ENCODE measurements at places on chromosomes 6 and 20.

DNA sequence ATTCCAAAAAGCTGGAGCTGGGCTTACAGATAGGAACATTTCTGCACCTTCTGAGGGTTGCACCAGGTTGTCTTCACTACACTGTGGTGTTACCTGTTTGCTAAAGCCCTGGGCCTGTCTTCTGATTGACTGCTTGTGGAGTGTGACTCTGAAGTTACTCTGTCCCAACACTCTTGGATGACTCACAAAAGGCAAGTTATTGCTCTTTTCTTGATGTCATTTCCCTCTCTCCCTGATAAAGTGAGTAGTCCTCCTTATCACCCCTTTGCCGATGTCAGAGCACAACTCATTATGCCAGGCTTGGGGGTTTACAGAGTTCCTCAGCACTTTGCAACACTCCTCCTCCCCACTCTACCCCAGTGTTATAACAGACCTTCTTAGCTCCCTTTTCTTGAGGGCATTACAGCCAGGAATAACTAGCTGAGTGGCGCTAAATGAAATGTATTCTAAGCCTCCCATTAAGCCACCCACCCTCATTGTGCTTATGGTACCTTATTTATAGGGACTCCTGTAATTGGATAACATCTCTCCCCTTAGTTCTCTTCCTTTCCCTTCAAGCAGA lies 36.1 kb upstream of the NKX2-4 start:
- DNase-seq = no peak

DNA sequence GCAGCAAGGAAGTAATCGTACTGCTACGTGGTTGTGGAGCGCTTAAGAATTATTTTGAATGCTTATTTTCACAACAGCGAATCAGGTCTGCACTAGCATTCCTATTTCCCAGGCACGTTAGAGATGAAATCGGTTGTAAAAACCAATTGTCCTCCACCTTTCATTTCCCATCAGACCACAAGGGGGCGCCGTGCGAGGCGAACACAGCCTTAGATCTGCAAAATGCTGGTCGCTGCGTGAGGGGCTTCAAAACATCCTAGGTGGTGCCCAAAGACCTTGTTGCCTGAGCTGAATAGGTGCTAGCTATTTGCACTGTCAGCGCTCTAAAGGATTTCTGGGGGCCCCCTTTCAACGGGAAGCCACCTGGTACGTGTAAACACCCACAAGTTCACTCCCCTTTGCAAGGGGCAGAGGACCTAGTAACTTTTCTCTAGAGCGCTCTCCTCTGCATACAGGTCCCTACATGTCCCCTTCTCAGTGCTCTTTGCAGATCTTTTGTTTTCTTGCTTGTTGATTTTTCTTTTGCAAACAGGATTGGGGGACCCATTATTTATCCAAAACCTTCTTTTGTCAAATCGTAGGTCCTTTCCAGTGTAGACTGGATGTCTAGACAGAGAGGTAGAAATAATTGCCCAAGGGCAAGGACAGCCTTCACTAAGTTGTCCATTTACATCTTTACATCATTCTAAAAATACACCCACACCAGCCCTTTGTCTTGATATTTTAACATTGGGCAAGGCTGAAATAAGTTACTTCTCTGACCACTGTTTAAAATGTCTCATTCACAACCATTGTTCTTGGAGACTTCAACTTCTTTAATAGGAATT lies 59.8 kb downstream of the NEDD9 start:
- no peak for DNase-seq

- DNase-seq = no peak
Measured at GRCh38 chr20:41304424-41305079, 13.0 kb downstream of the ZHX3 start.

DNA sequence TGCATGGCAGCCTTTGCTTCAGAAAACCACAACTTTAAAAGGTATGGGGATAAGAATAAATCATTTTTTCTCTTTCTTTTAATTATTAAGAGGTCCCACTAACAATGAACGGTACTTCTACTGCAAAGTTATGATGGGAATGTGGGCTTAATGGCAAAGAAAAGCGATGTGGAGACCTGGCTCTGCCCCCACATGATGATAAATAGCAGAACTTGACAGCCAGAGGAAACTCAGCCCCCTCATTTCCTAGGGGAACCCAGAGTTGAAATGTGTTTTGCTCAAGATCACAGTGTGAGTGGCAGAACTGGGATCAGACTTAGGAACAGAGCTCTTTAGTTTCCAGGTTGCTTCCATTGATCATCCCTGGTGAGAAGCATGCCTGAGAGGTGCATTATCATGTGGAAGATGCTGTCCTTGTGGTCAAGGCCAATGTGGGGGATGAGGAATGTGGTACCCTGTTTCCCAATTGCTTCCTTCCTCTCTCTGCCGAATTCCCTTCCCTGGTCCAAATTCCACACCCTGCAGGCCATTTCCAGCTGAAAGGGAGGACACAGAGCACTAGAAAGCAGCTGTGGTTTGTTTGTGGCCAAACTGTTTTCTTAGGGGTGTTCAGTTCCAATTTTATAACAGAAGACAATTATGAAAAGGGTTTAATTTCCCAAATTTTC lies 66.0 kb downstream of the BACH2 start:
- DNase-seq = no peak

DNA sequence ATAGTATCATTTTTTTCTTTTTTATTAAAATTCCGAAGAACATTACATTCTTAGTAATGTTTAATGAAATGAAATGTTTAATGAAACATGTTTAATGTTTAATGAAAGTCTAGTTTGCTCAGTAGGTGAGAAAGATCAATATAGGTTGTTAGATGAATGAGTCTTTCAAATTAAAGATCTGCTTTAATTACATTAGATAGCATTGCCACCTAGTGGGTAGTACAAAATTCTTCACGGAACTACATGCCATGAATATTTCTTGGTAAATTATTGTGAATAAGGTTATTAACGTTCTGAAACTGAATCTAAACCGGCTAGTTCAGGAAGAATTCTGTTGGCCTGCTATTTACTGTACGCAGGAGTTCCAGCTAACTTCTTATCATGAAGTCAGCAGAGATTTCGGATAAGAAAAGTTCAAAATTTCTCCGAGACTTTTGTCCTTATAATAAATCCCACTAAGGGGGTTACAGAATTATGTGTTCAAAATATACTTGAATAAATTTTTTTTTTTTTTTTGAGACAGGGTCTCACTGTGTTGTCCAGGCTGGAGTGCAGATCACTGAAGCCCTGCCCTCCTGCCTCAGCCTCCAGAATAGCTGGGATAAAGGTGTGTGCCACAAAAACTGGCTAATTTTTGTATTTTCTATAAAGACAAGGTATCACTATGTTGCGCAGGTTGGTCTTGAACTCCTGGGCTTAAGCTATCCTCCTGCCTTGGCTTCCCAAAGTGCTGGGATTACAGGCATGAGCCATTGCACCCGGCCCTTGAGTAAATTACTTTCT lies 7.9 kb upstream of the GMNN start:
- DNase-seq = no peak

- DNase-seq = no peak
Measured at GRCh38 chr6:138685257-138685656, 88.3 kb upstream of the CCDC28A start.

DNA sequence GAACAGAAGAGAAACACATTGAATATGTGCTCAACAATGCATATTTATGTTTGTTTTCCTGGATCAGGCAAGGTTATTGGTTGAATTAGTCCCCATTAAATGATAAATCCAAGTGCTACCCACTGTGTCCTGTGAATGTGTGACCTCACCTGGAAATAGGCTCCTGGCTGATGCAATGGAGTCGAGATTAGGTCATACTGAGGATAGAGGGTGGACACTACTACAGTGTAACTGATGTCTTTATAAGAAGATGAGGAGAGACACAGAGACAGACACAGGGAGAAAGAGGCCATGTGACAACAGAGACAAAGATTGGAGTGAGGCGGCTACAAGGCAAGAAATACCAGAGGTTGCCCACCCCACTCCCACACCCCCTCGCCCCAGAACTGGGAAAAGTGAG lies 559.3 kb downstream of the C6orf118 start:
- DNase-seq = no peak

DNA sequence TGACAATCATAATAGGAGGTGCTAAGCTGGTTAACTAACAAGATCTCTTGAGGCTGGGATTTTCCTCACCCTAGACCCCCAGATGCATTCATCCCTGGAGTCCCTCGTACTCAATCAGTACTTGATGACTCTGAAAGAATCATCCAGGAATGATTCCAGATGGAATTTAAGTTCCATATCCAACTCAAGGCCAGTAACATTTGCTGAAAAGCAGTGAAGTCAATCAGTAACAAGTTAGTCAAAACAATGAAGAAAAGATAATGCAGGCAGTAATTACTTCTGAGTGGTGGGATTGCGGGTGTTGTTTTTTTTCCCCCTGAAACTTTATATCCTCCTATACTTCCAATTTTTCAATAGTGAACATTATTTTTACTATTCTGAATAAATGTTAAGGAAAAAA lies 18.6 kb downstream of the GMDS start:
- DNase-seq = no peak

GRCh38 chr20:43543138-43543537 lies 15.7 kb upstream of the SGK2 start:
- peak; percentile 20 for DNase-seq

- no peak for DNase-seq
Measured at GRCh38 chr6:43826730-43827129, 56.7 kb downstream of the VEGFA start.

DNA sequence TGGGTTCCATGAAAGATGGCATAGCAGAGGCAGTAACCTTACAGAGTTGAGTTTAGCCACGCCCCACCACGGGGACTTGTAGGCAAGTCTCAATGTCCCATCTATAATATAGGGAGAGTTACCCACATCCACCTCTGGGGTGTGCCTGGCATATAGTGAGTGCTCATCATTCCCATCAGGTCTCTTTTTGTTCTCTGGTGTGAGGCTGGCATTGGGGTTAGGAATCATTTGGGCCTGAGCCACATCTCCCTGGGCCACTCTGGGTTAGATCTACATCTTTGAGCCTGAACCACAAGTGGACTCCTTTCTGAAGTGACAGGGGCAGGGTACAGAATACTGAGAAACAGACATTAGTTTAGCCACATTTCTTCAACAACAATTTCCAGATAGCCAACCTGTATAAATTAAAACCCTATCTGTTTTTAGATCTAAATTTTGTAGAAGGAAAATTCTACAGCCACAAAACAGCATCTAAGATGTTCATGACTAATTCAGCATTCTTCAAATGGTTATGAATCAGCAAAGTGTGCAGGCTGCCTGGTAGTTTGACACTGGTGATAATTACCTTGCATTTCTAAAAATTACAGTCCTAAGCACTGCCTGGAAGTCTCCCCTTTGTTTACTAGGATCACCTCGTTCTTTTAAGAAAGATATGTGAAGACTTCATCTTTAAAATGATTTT lies 20.1 kb downstream of the RNF24 start:
- DNase-seq = no peak

GRCh38 chr6:46605091-46605797 lies 47.4 kb downstream of the CYP39A1 start:
- DNase-seq = no peak

DNA sequence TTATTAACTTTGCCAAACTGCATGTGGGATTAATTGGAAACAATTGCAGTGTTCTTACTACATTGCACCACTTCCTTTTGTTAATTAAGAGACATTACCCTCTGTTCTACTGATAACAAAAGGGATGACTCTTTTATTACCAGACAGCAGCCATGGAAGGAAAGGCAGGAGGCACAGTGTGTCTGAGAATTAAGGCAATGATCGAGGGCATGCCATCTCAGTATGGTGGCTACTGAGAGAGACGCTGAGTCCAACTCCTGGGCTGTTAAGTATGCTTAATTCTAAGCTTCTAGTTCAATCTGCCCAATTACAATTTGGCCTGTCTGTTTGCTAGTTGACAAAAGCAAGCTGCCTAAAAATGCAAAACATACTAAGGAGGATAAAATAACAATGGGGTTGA lies 227.4 kb downstream of the PHACTR1 start:
- DNase-seq = no peak

GRCh38 chr6:160756871-160757270 lies 54.8 kb downstream of the PLG start:
- no peak for DNase-seq

- no peak for DNase-seq
Measured at GRCh38 chr6:81900616-81901015, 148.1 kb upstream of the TENT5A start.

GRCh38 chr6:79269877-79270276 lies 35.4 kb upstream of the HMGN3 start:
- DNase-seq = no peak
